Daoy (cell line): ENCODE measurements at places on chromosomes 13 and 19. TPM values are rescaled to one million over a fixed set of nuclear protein-coding genes. Genes with fewer than 3 reads are reported as not detected.
A peak's percentile ranks its signal among the peaks of the same experiment; 100 is the strongest.

- peak; percentile 80 for DNase-seq
Observed at GRCh38 chr19:31659897-31660210, 310.6 kb upstream of the TSHZ3 start.

DNA sequence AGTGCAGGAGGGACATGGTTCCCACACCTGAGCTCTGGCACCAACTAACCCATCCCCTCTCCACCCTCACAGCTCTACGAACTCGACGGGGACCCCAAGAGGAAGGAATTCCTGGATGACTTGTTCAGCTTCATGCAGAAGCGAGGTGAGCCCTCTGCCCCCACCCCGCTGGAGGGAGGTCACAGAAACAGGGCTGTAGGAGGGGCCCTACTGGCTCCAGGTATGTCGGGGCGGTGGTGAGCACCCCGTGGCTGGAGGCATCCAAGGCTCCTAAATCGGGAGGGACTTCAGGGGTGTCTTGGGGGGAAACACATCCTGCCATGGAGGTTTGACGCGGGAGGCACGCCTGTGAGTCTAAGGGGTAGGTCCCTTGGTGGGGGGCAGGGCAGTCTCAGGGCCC, 24.1 kb upstream of the WDR18 start:
- no peak for DNase-seq

GRCh38 chr13:89790696-89791095, 1556.8 kb upstream of the MIR17HG start:
- DNase-seq, result no peak

DNA sequence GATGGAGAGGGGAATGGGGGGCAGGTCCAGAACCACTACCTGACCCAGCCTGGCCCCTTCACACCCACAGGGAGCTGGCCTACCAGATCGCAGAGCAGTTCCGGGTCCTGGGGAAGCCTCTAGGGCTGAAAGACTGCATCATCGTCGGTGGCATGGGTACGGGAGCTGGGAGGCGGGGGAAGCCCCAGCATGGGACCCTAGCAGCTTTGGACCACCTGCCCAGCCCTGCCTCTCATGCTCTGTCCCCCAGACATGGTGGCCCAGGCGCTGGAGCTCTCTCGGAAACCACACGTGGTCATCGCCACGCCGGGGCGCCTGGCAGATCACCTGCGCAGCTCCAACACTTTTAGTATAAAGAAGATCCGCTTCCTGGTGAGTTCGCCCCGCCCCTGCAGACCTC, 2.1 kb downstream of the DDX49 start:
- no peak for DNase-seq

DNA sequence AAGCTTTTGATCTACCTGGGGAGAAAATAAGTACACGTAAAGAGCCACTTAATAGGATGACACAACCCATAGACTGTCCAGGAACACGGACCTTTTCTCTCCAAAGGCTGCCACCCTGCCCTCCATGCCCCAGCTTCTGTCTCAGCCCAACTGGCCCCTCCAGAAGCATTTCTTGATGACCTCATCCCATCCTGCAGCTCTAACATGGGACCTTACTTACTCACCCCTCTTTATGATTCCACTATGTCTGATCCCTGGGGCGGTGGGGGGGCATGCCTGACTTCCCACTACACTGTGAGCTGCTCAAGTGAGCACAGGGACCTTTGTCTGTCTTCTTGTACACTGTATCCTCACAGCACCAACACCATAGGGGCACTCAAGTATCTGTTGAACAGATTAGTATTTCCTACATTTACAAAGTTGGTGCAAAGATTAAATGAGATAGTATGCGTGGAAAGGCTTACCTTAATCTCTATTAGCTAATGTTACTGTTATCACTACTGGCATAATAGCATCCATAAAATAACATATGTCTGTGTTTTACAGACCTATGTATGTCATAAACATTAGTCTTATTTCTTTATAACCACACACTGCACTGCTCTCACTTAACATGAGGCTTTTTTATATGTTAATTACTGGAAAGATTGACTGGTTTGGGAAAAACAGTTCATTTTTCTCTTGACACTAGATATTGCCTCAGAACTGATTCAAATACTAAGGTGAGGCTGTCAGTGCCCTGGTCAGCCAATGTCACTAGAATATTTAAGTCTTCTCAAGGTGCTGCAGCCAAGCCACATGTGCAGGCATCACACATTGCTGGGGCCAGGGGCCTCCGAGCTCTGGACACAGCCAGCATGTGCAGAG, 100.9 kb downstream of the FOXO1 start:
- DNase-seq, result peak; percentile 73

DNA sequence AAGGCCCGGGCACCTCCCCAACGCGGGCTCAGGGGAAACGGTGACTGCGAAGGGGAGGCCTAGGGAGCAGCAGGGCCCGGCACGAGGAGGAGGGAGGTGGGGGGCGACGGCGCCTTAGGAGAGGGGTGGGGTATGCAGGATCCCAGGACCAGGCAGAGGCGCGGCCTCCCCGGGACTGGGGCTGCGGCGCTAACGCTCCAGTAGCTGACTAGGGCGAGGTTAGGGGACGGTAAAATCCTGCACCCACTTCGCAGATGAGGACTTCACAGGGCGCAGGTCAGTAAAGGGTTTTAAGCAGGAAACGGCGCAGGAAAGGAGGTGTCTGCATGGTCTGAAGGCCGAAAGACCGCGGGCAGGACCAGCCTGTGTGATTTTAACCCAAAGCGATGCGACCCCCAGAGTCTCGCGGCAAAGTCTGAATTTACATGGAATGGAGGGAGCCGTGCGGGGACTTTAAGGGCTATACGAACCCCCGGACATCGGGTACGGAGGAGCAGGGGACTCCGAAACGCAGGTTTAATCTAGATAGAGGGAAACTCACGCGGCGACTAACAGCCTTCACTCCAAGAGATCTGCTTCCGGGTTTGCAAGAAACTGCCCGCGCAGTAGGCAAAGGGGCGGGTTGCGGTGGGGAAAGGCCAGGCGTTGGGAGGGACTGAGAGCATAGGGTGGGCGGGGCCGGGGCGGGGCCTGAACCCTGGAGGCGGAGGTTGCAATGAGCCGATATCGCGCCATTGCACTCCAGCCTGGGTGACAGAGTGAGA, at the start of gene ZNF665:
Gene ZNF665 (minus strand): TSS at position 588 of the 764 bp plus-strand sequence. CDS start 10,460 bp downstream, outside the sequence.
- DNase-seq, result peak; percentile 94

GRCh38 chr13:107322228-107322627, 754.3 kb upstream of the ARGLU1 start:
- no peak for DNase-seq

DNA sequence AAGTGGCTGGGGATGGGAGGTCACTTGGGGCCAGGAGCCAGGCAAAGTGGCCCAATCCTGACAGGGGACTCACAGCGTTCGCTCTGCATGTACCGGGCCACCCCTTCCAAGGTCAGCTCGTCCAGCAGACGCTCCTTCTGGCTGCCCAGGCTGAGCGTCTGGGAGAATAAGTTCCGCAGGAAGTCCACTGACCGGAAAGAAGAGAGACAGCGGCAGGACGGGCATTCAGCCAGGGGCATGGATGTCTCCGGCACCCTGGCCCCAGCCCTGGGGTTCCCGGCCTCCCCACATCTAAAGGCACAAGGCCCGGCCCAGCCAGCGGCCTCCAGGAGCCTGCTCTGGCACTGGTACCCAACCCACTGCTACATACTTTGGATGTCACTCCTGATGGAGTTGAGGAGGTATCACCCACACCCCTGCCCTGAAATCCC, 6.1 kb downstream of the SIRT2 start:
- DNase-seq, result no peak

CADM4 gene
- 4.8 and 9.9 TPM in 2 replicates for total RNA-seq

GRCh38 chr19:29837448-29837981, 25.7 kb downstream of the CCNE1 start:
- no peak for DNase-seq

GRCh38 chr13:39929583-39929982, 274.1 kb downstream of the COG6 start:
- no peak for DNase-seq

FREM2 gene
- under 0.01 TPM in 1 of 2 replicates, not detected in the other for total RNA-seq

DNA sequence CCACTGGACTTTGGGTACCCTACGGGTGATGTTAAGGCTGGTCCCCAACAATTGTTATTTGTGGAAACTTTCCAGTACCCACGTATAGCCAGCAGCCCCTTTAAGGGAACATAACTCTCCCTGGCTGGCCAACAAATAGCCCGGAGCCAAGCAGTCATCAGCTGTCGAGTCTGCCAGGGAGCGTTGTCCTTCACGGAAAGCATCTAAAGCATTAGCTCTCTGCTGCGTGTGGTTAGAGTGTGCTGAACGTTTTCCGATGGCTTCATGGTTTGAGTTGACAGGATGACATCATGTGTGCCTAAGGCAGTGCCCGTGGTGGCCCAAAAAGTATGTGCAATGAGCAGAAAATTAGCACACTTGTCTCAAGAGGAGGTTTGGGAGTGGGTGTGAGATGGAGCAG, 3.3 kb upstream of the ZNF556 start:
- DNase-seq, result no peak

DNA sequence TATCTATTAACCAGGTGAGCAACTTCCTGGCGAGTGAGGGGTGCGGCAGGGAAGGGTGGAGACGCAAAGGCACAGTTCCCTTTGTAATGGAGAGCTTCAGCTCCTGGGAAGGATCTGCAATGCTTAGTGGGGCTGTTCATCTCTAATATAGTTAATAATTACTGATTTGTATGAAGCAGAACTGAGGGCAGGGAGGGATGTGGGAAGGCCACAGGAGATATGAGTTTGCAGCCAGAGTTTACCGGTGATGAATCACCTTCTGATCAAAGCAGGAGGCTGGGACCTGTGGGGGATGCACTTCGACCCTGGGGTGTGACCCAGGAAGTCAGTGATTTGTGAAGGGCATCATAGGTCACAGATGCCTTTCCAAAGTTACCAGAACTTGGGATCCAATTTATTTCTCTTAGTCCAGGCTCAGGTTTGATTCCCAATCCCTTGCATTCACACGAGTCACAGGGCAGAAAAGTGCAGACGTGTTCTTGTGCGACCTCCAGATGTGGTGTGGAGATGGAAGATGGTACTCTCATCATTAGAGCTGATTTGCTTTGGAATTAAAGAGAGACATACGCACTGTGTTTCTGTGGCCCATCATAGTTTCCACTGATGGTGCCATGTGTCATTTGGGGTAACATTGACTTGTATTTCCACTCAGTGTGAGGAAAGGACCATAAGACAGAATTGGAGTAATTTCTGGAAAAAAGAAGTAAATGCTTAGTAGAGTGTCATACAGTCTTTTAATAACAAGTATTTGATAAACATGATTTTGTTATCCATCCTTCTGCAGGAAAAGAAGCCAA, 55.0 kb downstream of the LRCH1 start:
- DNase-seq, result no peak

DNA sequence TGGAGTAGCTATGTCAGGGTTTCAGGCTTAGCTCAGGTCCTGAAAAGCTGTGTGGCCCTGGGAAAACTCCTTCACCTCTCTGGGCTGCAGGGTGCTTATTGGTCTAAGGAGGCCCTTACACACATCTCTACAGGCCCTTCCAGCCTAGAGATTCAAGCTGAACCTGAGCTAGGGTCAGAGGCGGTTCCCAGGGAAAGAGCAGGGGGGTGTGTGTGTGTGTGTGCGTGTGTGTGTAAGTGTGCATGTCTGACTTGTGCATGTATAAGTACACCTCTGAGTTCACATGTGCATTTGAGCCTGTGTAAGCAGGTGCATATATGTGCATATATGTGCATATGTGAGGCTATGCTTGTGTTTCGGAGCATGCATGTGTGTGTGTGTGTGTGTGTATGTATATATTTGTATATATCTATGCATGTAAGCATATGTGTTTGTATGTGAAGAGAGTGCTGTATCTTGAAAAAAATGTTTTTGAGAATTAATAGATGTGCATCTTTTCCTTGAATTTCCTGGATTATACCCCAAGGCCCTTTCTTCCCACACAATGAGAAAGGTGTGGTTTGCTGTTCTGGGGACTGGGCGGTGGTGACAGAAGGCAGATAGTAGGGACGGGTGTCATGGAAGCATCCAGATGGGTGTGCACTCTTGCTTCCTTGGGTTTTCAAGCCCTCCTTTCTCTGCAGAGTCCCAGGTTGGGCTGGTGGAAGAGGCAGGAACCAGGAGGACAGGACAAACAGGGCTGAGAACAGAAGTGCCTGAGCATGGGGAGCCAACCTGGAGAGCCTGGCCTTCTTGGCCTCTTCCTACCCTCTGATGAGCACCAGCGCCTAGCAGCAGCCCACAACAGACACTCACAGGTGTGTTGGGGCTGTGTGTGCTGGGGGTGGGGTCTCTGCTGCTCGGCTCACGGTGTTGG, 150.3 kb upstream of the TSHZ3 start:
- no peak for DNase-seq

- no peak for DNase-seq
Observed at GRCh38 chr19:1141944-1142343, 32.1 kb downstream of the SBNO2 start.

FCAR gene
- not detected in 2 replicates for total RNA-seq

CLIP3 gene
- total RNA-seq, result 0.69 and 1.0 TPM in 2 replicates

DNA sequence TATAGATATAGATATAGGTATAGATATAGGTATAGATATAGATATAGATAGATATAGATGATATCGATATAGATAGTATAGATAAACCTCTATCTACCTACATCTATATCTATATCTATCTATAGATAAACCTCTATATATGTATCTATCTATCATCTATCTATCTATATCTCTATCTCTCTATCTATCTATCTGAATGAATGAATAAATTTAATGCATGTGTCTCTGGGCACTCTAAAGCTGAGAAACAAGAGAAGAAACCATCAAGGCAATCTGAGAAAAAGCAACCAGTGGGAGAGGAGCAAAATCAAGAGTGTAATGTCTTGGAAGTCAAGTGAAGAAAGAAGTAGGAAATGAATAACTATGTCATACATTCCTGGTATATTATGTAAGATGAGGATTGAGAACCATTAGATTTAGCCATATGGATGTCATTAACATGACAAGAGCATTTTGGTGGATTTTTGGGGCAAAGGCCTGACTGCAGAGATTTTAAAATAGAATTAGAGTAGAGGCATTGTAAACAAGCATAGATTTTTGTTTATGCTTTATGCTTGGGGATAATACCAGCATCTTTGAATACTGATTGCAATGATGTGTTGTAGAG, 1262.7 kb upstream of the MIR17HG start:
- no peak for DNase-seq

- DNase-seq, result peak; percentile 4
Observed at GRCh38 chr13:21399741-21400140, 59.4 kb downstream of the ZDHHC20 start.

DNA sequence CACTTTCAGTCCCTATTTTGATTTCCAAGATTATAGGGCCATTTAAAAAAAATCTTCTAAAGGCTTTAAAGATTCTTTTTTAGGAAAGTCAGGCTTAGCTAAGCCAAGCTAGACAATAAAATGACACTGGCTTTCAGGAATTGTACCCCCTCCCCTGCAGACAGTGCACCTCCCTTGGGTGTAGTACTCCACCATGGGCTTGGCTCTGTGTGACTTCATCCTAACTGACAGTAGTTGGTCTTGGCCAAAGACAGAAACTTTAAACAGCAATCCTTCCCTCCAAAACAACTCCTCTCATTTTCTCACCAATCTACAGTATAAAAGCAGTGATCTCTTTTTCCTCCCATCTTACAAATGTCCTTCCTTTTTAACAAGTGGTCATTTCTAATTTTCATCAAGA, 283.0 kb downstream of the DNAJC15 start:
- no peak for DNase-seq
